Activated CD4-positive, alpha-beta memory T cell treated with anti-CD3 and anti-CD28 coated beads for 36 hours (primary cell): ENCODE measurements at places on chromosomes 6 and 20. TPM values are rescaled to one million over a fixed set of nuclear protein-coding genes. Genes with fewer than 3 reads are reported as not detected.

COL10A1 gene
- total RNA-seq: not detected

GRCh38 chr6:11427723-11428245 lies 109.8 kb upstream of the TMEM170B start:
- DNase-seq: no peak

BPIFB1 gene
- total RNA-seq: not detected

DNA sequence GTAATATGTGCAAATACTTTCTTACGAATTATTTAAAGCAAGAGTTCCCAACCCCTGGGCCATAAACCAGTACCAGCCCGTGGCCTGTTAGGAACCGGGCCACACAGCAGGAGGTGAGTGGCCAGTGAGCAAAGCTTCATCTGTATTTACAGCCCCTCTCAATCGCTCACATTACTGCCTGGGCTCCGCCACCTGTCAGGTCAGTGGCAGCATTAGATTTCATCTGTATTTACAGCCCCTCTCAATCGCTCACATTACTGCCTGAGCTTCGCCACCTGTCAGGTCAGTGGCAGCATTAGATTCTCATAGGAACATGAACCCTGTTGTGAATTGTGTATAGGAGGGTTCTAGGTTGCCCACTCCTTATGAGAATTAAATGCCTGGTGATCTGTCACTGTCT lies 142.0 kb downstream of the RNASET2 start:
- DNase-seq: no peak

DNA sequence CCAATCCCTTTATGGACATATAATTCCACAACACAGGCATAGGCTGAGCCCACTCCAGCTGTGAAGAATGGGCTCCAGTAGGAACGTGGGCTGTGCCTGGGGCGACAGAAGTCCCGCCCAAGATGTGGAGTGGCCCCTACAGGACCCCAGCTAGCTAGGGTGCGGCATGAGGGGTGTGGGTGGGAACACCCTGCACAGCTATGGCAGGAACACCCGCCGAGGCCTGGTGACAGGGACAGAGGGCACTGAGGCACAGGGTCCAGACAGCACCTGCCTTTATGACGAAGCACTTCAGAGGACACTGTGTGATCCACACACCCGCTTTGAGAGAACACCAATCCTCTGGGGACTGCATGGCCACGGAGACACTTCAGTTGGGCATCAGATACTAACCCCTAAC lies 28.2 kb upstream of the TCFL5 start:
- DNase-seq: no peak
